PC-9 (cell line): ENCODE measurements at places on chromosomes 7 and 10. TPM values are rescaled to one million over a fixed set of nuclear protein-coding genes. Genes with fewer than 3 reads are reported as not detected.

SPAM1 gene
- total RNA-seq = not detected in 2 replicates

PTN gene
- 4.5 and 7.0 TPM in 2 replicates for total RNA-seq

LDB3 gene
- total RNA-seq = 0.63 and 0.73 TPM in 2 replicates

PRF1 gene
- not detected in 2 replicates for total RNA-seq

DNA sequence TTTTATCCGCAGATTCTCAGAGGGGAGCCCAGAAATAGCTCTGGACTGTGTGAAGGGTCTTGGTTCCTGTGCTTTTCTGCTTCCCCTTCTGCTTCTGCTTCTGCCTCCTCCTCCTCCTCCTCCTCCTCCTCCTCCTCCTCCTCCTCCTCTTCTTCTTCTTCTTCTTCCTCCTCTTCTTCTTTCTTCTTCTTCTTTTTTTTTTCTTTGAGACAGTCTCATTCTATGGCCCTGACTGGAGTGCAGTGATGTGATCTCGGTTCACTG, 11.6 kb downstream of the PDZD7 start:
- H3K36me3 ChIP-seq = no peaks in the 10 kb centered on the region
- no peak overlapping the region for H3K4me3 ChIP-seq
- H3K27ac ChIP-seq = no peak overlapping the region
- DNase-seq = no peak

- H3K27me3 ChIP-seq = no peaks in the 10 kb centered on the region
- DNase-seq = no peak
- H3K4me3 ChIP-seq = no peak overlapping the region
- no peaks in the 10 kb centered on the region for H3K4me1 ChIP-seq
- peaks cover 68% of the 10 kb centered on the region for H3K36me3 ChIP-seq
These were observed 90.5 kb downstream of the EZH2 start for GRCh38 chr7:148793590-148793989.

GRCh38 chr7:139231513-139232376, 708 bp downstream of the UBN2 start:
- no peaks in the 10 kb centered on the region for H3K36me3 ChIP-seq
- H3K4me1 ChIP-seq = peaks cover 45% of the 10 kb centered on the region
- peak overlapping the region; percentile 98 for H3K4me3 ChIP-seq
- peak overlapping the region; percentile 47; the same call in 1 of the 2 replicates for H3K27ac ChIP-seq
- H3K27me3 ChIP-seq = no peaks in the 10 kb centered on the region
- DNase-seq = no peak

DNA sequence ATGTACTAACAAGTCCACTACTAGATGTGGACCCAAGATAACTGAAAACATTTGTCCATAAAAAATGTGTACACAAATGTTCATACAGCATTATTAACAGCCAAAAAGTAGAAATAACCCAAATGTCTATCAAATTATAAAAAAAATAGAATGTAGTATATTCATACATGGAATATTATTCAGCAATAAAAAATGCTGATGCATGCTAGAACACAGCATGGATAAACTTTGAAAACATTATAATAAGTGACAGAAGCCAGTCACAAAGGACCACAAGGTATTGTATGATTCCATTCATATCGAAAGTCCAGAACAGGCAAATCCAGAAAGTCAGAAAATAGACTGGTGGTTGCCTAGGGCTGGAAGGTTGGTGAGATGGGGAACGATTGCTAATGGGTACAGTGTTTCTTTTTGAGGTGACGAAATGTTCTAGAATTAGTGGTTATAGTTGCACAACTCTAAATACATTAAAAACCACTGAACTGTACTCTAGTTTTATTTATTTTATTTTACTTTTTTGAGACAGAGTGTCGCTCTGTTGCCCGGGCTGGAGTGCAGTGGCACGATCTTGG, 43.3 kb upstream of the ANLN start:
- H3K4me3 ChIP-seq = no peak overlapping the region
- DNase-seq = no peak
- no peaks in the 10 kb centered on the region for H3K4me1 ChIP-seq
- H3K27me3 ChIP-seq = no peaks in the 10 kb centered on the region
- no peaks in the 10 kb centered on the region for H3K36me3 ChIP-seq
- no peak overlapping the region for H3K27ac ChIP-seq

DNA sequence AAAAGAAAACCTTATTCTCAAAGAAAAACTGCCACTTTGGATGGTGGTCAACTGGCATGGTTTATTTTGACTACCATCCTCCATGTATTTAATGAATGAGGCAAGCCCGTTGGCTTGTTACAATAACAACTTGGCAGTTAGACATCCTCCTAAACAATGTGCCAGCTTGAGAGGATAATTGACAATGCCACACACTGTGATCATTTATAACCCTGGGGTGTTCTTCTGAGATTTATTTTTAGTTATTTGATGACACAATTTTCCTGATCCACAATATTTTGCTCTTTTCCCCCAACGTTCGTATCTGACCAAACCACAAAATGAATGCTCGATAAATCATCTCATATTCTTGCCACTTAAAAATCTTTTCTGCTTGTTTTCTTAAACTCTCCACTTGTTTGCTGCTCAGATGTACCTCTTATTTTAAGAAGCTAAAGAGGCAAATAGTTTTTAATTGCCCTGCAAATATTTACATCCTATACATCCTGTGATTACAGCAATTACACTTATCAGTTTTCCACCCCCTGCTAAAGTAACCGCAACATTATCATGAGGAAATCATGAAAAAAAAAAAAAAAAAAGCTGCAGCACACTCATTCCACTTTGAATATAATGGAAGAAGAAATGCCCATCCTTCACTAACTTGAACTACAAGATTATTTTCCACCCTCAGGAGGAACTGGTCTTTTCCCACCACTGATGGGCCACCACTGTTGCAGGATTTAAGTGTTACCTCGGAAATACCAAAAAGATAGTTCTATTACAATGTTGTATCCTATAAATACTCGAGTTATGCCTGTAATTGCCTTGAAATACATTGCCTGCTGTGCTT, 119.9 kb downstream of the MBL2 start:
- H3K27me3 ChIP-seq = no peaks in the 10 kb centered on the region
- no peaks in the 10 kb centered on the region for H3K4me1 ChIP-seq
- H3K4me3 ChIP-seq = no peak overlapping the region
- H3K36me3 ChIP-seq = no peaks in the 10 kb centered on the region

KLF6 gene
- total RNA-seq = 27.7 and 41.9 TPM in 2 replicates

DNA sequence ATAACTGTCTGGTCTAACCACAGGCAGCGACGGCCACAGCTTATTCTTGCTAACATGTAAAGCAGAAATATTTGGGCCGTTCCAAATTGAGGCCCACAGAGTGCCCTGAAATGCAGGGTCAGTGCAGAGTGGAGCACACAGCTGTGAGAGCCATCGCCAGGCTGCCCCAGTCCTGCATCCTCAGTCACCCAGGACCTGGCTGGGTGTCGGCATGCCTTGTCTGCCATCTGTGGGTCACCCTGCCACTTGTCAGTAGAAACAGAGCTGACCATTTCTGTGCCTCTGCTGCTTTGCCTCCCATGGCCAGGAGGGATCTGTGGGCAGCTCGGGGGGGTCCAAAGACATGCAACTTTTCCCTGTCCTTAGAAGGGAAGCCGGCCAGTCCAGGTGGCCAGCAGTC, 57.3 kb upstream of the BTBD16 start:
- no peak for DNase-seq
- no peaks in the 10 kb centered on the region for H3K27me3 ChIP-seq
- no peak overlapping the region for H3K4me3 ChIP-seq
- no peak overlapping the region for H3K27ac ChIP-seq

GRCh38 chr7:106862317-106863089, 2.6 kb upstream of the PIK3CG start:
- no peak overlapping the region for H3K4me3 ChIP-seq
- H3K27ac ChIP-seq = no peak overlapping the region
- H3K4me1 ChIP-seq = peaks cover 11% of the 10 kb centered on the region; the same call in 1 of the 2 replicates
- no peaks in the 10 kb centered on the region for H3K27me3 ChIP-seq
- DNase-seq = no peak

DNA sequence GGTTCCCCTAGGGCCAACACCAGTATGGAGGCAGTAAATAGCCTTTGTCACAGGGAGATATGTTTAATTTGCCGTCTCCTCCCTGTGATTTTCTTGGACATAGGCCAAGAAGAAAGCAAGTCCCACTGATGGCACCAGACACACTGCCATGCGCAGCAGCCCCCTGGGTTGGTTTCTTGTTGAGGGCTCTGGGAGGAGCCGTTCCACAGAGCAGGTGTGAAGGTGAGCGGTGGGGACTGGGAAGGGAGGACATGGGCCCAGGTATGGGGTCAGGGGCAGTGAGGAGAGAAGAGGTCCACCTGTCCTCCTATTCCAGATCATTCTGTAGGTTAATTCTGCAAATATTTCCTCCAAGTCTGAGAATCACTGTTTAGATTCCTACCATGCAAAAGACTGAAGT, 376.1 kb downstream of the PLXNA4 start:
- H3K27me3 ChIP-seq = peaks cover 95% of the 10 kb centered on the region
- no peak for DNase-seq
- no peak overlapping the region for H3K27ac ChIP-seq
- no peak overlapping the region for H3K4me3 ChIP-seq
- H3K4me1 ChIP-seq = no peaks in the 10 kb centered on the region
- no peaks in the 10 kb centered on the region for H3K36me3 ChIP-seq

PON1 gene
- total RNA-seq = not detected in 2 replicates

DOCK4 gene
- 0.98 and 1.7 TPM in 2 replicates for total RNA-seq

DNMBP gene
- total RNA-seq = 11.8 and 14.9 TPM in 2 replicates

GRCh38 chr7:63233881-63234280, 764.8 kb upstream of the ZNF722 start:
- H3K27ac ChIP-seq = no peak overlapping the region
- no peaks in the 10 kb centered on the region for H3K36me3 ChIP-seq
- DNase-seq = no peak
- no peak overlapping the region for H3K4me3 ChIP-seq
- no peaks in the 10 kb centered on the region for H3K4me1 ChIP-seq
- no peaks in the 10 kb centered on the region for H3K27me3 ChIP-seq

- H3K36me3 ChIP-seq = no peaks in the 10 kb centered on the region
- H3K4me1 ChIP-seq = no peaks in the 10 kb centered on the region
- H3K4me3 ChIP-seq = no peak overlapping the region
- H3K27me3 ChIP-seq = no peaks in the 10 kb centered on the region
- no peak overlapping the region for H3K27ac ChIP-seq
These were observed 28.0 kb downstream of the TMEM120A start for GRCh38 chr7:75966190-75966961.

DNA sequence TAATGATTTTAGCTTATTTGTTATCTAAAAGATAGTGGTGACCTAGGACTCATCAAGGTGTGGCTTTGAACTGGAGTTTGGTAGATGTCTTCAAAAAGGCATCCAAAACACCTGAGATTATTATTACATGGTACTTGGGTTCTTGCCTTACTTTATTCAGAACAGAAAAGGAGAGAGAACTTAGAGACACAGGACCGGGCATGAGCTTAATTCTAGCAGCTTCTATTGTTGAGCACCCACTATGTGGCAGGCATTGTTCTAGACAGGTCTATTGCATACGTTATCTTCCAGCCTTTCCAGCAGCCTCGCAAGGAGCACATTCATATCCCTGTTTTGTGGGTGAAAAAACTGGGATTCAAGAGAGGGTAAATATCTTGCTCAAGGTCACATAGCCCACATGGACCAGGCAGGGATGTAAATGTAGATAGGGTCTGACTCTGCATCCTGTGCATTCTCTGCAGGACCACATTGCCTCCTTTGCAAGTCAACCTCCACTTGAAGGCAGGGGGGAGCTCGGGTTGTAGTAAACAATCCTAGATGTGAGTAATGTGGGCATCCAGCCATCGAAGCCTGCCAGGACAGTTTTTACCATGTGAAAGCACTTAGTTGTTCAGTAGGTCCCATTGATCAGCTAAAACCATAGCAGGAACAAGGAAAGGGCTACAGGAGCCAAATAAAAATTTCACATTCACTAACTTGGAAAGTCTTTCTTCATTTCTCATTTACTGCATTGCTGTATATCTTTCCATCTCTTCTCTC, 551.4 kb downstream of the LRMDA start:
- no peak for DNase-seq
- no peaks in the 10 kb centered on the region for H3K27me3 ChIP-seq
- no peak overlapping the region for H3K27ac ChIP-seq

LRRC17 gene
- total RNA-seq = not detected in 2 replicates

NRF1 gene
- 20.5 and 23.2 TPM in 2 replicates for total RNA-seq

GRCh38 chr7:154953006-154953684, 49.8 kb downstream of the PAXIP1 start:
- no peaks in the 10 kb centered on the region for H3K27me3 ChIP-seq
- H3K4me1 ChIP-seq = no peaks in the 10 kb centered on the region
- H3K27ac ChIP-seq = no peak overlapping the region
- H3K36me3 ChIP-seq = peaks cover 18% of the 10 kb centered on the region; the same call in 1 of the 2 replicates
- H3K4me3 ChIP-seq = no peak overlapping the region

AGR2 gene
- 34.2 and 76.1 TPM in 2 replicates for total RNA-seq

GRCh38 chr10:35607475-35608327, 2.6 kb downstream of the GJD4 start:
- H3K27ac ChIP-seq = no peak overlapping the region
- no peaks in the 10 kb centered on the region for H3K36me3 ChIP-seq
- DNase-seq = no peak
- peaks cover 41% of the 10 kb centered on the region; the same call in 1 of the 2 replicates for H3K27me3 ChIP-seq
- H3K4me1 ChIP-seq = no peaks in the 10 kb centered on the region
- no peak overlapping the region for H3K4me3 ChIP-seq

DNA sequence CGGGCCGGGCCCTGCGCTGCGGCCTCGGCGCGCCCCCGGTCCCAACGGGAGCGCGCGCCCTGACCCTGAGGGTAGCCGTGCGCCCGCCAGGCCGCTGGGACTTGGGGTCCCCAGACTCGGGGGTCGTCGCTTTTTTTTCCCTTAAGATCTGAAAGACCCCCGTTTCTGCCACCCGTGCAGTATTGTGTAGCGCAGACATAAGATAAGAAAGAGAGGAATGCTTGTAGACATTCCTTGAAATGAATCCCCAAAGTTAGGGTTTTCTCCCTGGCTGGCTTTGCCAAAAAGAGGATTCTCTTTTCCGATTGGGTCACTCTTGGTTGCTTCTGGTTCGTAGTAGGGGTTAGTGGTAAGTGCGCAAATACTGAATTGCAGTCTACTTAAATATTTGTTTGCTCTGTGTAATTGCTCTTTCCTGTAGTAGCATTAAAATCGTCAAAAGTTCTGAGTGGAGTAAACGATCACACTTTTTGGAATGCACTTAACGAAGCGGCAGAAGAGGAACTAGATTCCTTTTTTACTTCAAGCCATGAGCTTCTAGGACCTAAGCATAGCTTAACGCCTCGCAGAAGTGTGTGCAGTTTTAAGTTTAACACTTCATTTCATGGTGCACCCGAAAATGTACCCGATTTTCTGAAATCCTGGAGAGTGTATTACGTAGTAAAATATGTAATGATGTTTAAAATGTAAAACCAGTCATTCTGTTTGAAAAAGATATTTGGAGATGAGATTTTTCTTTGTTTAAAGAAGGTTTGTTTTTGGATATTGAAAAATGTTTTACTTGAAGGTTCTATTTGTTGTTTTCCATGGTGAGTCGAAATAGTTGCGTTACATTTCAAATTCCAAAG, 1.3 kb downstream of the CUL1 start:
- no peaks in the 10 kb centered on the region for H3K36me3 ChIP-seq
- peak overlapping the region; percentile 76 for H3K4me3 ChIP-seq
- H3K4me1 ChIP-seq = peaks cover 52% of the 10 kb centered on the region
- DNase-seq = no peak
- peak overlapping the region; percentile 79 for H3K27ac ChIP-seq
- no peaks in the 10 kb centered on the region for H3K27me3 ChIP-seq

ERVW-1 gene
- total RNA-seq = not detected in 2 replicates

SMKR1 gene
- 8.3 and 8.9 TPM in 2 replicates for total RNA-seq

PSD gene
- 1.6 and 2.3 TPM in 2 replicates for total RNA-seq

- H3K36me3 ChIP-seq = no peaks in the 10 kb centered on the region
- no peak overlapping the region for H3K27ac ChIP-seq
- no peaks in the 10 kb centered on the region for H3K27me3 ChIP-seq
These were observed 243.3 kb upstream of the CDC14C start for GRCh38 chr7:48681006-48681405.
